ENCODE measurements at places on chromosomes 6 and 20.
A peak's percentile ranks its signal among the peaks of the same experiment; 100 is the strongest.

DNA sequence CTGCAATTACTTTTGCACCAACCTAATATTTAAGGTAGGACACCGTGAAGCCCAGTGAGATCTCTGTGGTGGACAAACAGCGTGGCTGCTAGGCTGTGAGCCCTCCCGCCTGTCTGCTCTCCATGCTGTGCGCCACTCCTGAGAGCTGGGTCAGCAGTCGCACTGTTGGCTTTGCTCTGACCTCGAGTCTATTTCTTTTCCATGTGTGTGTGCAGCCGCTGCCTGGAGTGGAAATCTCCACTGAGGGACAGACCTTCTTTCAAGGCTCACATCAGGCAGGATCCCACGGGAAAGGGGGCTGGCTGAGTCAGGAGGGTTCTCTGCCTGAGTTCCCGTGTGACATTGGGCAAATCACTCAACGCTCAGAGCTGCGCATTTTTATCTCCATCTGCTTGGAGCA, 27.1 kb downstream of the RIPOR3 start:
- no peak for DNase-seq

GRCh38 chr6:117137711-117138110, 127.6 kb upstream of the VGLL2 start:
- no peak for DNase-seq

DNA sequence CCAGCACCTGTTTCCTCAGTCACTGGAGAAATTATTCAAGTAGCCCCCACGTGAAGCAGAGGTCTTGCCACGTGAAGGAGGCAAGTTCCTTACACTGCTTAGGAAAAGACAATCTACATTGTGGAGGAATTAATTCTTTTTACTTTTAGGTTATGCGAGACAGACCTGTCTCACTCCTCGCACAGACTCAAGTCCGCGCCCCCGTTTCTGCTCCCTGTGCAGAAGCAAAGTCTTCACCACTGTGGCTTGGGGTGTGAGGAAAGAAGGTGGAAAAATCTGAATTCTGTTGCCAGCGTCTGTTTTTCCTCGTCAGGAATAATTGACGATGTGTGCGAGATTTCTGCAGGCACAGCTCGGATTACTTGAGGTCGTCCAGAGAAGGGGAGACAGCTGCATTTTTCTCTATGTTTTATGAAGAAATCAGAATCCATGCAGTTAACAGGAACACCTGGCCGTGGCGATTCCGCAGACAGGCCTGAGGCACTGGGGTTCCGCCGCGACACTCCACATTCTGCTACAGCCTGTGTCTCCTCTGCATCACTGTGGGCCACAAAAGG, 185.1 kb downstream of the SMOC2 start:
- no peak for DNase-seq

DNA sequence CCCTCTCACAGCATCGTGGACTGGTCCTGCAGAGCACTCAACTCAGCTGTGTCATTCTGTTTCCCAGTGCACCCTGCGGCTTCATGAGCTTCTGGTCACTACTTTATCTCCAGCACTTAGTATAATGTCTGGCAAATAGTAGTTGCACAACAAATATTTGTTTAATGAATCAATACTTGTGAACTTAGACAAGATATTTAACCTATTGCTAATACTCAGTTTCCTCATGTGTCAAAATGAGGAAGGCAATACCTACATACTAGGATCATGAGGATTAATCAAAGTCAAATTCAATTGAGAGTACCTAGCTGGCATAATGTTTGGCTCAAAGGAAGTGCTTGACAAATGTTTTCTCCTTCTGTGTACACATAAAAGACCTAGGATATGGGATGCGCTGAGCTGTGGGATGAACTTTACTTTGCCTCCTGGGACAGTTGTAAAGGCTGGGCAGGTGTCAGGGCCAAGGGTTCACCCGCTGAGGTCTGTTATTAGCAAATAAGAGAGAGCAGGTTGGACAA, 86.3 kb downstream of the FNDC1 start:
- no peak for DNase-seq

- no peak for DNase-seq
Observed at GRCh38 chr20:32510601-32511357, 74.4 kb downstream of the NOL4L start.

GRCh38 chr6:33433544-33434191, 13.8 kb downstream of the SYNGAP1 start:
- no peak for DNase-seq

DNA sequence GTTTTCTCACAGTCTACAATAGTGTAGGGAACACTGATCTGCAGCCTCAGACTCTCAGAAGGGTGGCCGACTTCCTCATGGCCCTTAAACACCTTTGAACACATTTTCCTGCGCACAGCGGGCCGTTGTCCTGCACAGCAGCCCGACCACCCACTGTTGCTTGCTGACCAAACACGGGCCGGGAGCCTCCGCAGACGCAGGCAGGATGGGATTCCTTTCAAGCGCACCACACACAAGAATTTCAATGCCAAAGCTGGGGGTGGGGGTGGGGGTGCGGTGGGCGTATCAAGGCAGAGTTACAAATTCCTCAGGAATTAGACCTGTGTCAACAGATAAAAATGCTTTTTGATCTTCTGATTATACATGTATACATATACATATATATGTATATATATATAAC, 74.5 kb downstream of the HUS1B start:
- DNase-seq, result peak; percentile 64

- no peak for DNase-seq
Observed at GRCh38 chr6:157641837-157642236, 181.2 kb upstream of the SNX9 start.

- DNase-seq, result no peak
Observed at GRCh38 chr6:65938000-65938399, 231.0 kb upstream of the EYS start.

GRCh38 chr6:54043360-54043759, 67.9 kb upstream of the MLIP start:
- DNase-seq, result no peak

- no peak for DNase-seq
Observed at GRCh38 chr20:17295151-17295726, 68.4 kb downstream of the PCSK2 start.

GRCh38 chr20:64109831-64110391, 2.5 kb upstream of the NPBWR2 start:
- DNase-seq, result no peak

- DNase-seq, result no peak
Observed at GRCh38 chr6:12873691-12874090, 157.1 kb downstream of the PHACTR1 start.

GRCh38 chr6:113690281-113691259, 166.6 kb upstream of the MARCKS start:
- DNase-seq, result no peak

- DNase-seq, result peak; percentile 57
Observed at GRCh38 chr6:41966961-41967311, 25.3 kb upstream of the CCND3 start.

DNA sequence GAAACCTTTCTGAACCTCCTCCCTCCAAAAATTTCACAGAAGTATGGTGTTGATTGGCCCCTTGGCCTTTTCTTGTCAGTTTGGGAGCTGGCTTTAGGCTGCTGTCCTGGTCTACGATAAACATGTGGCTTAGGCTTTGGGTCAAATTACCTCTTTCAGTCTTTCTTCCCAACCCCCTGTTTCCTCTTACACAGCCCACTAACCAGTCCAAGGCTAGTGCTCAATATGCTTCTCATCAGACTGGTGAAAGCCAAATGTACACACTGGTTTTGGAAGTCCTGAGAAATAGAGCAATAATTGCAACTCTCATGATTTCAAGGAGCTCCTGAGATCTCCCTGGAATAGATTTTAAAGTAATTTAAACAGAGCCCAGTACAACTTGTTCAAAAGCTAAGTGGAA, 933.7 kb upstream of the GJE1 start:
- DNase-seq, result no peak

- no peak for DNase-seq
Observed at GRCh38 chr6:16031278-16031981, 97.5 kb upstream of the MYLIP start.
